Urothelium cell line (cell line): ENCODE measurements at places on chromosomes 1 and 21.

DNA sequence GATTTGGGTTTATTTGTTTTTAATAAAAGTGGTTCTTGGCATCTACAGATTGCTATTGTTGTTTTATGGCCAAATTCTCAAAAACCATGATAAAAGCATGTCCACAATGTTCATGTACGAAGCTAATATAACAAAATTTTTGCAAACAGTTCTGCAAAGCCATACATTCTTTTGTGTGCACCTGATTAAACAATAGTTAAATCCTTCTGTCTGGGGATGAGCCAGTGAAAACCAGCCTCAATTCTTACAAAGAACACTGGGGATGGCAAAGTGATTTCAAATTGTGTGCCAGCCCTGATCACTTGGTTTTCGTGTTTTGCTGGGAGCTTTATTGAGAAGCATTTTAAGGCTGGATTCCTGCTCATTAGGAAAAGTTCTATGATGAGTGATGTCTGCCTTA, 149.1 kb upstream of the MAGI3 start:
- DNase-seq, result no peak

DNA sequence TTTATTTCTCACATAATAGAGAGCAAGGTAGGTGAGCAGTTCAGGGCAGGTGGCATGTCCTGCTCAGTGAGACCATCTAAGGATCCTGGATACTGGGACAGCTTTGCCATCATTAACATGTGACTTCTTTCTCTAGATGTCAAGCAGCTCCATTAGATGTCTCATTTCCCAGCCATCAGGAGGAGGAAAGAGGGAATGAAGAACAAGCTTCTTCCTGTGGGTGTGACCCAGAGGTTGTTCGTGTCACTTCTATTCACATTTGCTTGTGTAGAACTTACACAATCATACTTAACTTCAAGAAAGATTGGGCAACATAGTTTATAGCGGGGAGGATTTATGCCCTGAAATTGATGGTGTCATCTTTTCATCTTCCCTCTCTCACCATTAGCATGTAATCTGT, 169.2 kb upstream of the B3GALT2 start:
- no peak for DNase-seq

DNA sequence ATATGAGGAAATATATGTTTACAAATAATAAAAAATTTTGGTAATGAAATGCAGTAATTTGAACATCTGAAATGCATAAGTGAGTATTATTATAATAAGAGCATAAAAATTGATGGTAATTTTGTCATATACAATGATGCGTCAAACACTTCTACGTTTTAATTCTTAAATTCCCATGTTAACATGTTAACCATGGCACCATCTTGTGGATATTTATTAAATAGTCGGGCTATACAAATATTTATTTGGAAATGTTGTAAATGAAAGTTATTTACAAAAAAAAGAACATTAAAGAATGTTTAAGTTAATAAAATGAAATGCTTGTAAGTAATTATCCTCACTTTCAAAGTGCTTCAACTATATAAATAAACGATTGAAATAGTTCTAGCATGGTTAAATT, 57.2 kb upstream of the C1orf185 start:
- no peak for DNase-seq

GRCh38 chr1:160538985-160539651, 16.1 kb upstream of the SLAMF6 start:
- no peak for DNase-seq

GRCh38 chr1:172002725-172003345, 161.5 kb downstream of the DNM3 start:
- peak; percentile 25 for DNase-seq

GRCh38 chr1:86466986-86467385, 1.7 kb upstream of the CLCA1 start:
- no peak for DNase-seq

DNA sequence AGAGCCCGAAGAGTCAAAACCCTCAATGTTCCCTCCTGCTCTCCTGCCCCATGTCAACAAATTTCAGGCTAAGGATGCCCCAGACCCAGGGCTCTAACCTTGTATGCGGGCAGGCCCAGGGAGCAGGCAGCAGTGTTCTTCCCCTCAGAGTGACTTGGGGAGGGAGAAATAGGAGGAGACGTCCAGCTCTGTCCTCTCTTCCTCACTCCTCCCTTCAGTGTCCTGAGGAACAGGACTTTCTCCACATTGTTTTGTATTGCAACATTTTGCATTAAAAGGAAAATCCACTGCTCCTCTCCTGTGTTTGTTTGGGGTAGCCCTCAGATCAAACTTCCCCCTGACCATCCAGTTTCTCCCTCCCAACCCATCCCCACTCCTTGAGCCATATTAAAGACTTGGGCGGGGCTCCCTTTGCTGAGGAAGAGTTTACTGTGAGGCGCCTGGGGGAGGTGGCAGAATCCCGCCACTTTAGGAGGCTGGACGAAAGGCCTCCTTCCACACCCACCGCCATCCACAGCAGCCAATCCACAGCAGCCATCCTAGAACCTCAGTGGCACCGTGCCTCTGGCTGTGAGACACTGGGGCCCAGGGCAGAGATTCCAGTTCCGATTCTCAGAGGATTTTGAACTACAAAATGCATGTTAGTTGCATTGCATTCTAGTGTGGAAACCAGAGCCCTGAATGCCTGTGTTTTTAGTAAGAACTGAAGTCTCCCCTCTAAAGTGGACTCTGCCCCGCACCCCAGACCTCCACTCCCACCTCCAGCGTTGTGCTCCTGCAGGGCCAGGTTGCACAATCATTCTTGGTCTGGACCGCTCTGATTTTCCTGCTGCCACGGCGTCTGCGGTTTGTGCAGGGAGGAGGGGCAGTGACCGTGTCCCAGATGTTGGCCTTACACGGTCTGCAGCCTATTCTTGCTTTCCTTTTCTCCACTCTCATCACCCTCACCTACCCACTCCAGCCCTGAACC, 3.0 kb downstream of the OLFML3 start:
- peak; percentile 69 for DNase-seq

GRCh38 chr1:192654591-192655251, 18.8 kb downstream of the RGS13 start:
- peak; percentile 4 for DNase-seq

GRCh38 chr1:3735688-3736087, 16.6 kb upstream of the CCDC27 start:
- DNase-seq, result no peak

DNA sequence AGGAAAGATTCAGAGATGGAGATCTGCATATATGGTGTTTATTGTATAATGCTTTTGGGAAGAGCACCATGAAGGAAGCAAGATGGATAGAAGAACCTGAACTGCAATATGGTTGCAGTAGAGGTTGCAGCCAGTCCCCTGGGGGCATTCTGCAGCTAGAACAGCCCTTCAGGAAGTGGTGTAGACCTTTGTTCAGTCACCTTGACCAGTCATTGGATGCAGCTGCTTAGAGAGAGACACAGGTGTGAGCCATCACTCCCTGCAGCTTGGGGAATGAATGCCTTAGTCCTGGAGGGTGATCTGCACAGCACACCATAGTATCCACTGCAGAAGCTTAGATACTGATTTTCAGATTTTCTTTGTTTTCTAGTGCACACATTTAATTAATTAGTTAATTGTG, 42.3 kb downstream of the NEK7 start:
- no peak for DNase-seq

DNA sequence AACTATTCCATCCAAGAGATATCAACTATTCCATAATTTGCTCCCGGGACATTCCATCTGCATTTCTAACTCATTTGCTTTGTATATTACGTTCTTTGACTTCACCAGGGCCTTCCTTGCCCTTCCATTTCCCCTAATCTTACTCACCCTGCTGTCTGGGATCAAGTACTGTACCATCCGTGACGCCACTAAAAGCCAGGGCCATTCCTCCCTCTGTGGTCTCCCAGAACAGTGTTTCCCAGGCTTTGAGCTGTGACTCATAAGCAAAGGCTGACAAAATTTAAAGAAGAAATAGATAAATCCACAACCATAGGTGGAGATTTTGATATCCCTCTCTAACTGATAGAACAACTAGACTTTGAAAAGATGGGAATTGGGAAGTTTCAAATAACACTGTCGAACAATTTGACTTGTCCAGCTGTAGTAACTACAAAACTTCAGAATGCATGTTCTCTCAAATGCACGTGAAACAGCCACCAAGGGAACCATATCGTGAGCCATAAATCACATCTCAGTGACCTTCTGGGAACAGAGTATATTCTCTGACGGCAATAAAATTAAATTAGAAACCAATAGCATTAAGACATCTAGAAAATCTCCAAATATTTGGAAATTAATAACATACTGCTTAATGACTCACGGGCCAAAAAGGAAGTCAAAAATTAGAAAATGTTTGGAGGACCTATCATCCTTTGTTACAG, 501.0 kb downstream of the SETD4 start:
- DNase-seq, result peak; percentile 45

DNA sequence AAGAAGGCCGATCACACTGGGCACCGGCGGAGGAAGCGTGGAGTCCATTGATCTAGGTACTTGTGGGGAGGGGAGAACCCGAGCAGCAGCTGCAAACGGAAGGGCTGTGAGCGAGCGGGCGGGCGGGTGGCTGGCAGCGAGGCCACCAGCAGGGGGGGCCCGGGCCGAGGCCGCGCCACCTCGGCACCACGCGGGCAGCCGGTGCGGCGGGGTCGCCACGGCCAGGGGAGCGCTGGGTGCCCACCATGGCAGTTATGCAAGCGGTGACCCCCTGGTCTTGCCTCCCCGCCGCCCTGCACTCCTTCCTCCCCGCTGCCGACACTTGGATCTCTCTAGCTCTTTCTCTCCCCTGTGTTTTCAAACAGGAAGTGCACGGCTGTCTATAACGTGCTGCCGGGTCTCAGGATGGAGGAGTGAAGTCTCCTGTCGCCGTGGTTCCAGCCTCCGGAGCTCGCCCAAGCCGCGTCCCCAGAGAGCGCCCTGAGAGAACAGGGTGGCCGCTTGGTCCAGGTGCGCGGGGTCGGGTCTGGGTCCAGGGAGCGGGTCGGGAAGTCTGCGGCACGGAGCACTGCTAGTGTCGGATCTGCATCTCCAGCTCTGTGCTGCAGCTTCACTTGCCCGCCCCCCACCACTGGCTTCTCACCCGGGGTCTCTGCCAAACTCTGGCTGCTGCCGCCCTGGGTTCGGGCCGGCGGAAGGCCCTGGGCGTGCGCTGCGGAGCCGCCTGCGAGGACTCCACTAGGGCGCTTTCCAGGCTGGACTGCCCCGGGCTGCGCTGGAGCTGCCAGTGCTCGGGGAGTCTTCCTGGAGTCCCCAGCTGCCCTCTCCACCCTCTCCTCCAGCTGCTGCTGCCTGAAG, 22.7 kb downstream of the LRRC8D start:
- DNase-seq, result peak; percentile 90

- no peak for DNase-seq
Measured at GRCh38 chr1:44293761-44294315, 61.2 kb downstream of the ERI3 start.

GRCh38 chr1:230422221-230422981, 3.7 kb downstream of the PGBD5 start:
- no peak for DNase-seq

DNA sequence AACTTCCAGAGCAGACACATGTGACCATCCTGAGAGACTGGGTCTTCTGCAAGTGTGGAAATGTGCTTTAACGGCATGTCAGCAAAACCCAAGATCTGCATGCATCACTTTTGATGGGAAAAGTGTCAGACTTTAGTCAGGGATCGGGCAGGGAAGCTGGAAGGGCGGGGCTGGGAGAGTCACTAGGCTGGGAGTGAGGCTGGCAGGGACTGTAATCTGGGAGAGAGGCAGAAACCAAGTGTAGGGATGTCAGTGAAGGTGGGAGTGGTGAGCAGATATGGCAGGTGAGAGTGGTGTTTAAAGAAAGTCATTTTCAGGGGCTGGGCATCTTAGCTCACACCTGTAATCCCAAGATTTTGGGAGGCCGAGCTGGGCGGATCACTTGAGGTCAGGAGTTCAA, 11.3 kb downstream of the CDA start:
- DNase-seq, result no peak

DNA sequence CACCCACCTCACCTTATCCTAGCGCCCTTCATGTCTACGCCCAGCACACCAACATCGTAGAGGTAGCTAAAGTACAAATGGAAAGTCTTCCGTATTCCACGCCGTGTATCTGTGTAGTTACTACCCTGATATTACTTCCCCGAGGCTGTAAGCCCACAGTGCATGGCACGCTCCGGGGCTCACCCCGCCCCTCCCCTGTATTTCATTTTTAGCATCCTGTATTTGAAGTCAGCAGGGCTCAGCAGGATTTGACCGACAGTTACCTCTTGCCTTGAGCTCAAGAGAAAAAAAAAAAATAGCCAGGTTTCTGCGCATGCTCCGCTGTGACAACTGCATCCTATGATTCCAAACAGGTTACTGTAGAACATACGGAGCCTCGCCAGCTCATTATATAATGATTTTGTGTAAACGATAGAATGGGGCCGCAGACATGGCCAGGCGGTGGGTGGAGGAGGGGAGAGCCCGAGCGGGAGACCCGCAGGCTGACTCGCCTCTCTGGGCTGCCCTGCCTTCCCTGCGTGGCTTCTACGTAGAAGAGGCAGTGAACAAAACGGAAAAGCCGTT, 1.3 kb downstream of the ABCG1 start:
- peak; percentile 79 for DNase-seq
